Right atrium auricular region (tissue), 2 donors: ENCODE measurements at places on chromosomes 1 and 21.

DNA sequence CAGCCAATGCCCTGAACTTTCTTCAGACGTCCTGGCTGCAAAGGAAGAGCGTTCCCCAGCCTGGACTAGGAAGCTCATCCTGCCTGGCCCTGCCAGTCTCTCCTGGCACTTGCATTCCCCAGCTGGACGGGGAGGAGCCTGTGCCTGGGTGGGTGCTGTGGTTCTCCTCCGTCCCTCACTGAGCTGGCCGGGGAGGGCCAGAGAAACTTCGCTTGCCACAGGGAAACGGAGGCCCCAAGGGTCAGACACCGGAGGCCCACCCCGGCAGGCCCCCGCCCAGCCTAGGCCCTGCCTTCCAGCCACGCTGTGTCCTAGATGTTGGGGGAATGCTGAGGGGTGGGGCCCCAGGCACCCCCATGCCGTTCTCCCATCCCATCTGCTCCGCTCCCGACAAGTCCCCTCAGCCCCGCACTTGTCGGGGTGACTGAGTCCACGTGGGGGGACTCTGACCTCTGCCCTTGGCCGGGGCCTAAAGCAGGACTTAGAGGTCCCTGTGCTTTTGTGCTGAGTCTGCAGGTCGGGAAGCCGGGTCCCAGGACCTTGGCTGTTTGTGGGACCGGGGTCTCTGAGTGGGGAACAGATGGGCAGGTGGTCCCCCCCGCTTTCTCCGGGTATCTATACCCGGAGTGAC is 4.8 kb downstream of the FTCD start:
- no peak for DNase-seq

- DNase-seq: no peak
Measured at GRCh38 chr21:38349111-38349746, 92.4 kb downstream of the KCNJ15 start.

- no peak for DNase-seq
Measured at GRCh38 chr21:35528116-35529042, 479.3 kb upstream of the RUNX1 start.

GRCh38 chr21:35096959-35097358 is 47.9 kb upstream of the RUNX1 start:
- no peak for DNase-seq

GRCh38 chr1:205746757-205747412 is 3.1 kb downstream of the NUCKS1 start:
- DNase-seq: no peak

- no peak for DNase-seq
Measured at GRCh38 chr1:53057127-53057526, 4.9 kb upstream of the PODN start.

- peak; percentile 85 for DNase-seq
Measured at GRCh38 chr1:45913183-45913683, 109.8 kb downstream of the MAST2 start.

GRCh38 chr1:207841901-207842300 is 69.0 kb downstream of the CD34 start:
- DNase-seq: no peak

- DNase-seq: no peak
Measured at GRCh38 chr1:200518524-200518923, 102.0 kb downstream of the KIF14 start.

GRCh38 chr1:89553157-89553556 is 28.5 kb downstream of the LRRC8B start:
- DNase-seq: no peak

- no peak for DNase-seq
Measured at GRCh38 chr1:17834561-17835100, 79.5 kb downstream of the ACTL8 start.

- no peak for DNase-seq
Measured at GRCh38 chr1:180236698-180237509, 6.8 kb downstream of the LHX4 start.

- no peak for DNase-seq
Measured at GRCh38 chr1:207069061-207069460, 16.0 kb downstream of the PFKFB2 start.

DNA sequence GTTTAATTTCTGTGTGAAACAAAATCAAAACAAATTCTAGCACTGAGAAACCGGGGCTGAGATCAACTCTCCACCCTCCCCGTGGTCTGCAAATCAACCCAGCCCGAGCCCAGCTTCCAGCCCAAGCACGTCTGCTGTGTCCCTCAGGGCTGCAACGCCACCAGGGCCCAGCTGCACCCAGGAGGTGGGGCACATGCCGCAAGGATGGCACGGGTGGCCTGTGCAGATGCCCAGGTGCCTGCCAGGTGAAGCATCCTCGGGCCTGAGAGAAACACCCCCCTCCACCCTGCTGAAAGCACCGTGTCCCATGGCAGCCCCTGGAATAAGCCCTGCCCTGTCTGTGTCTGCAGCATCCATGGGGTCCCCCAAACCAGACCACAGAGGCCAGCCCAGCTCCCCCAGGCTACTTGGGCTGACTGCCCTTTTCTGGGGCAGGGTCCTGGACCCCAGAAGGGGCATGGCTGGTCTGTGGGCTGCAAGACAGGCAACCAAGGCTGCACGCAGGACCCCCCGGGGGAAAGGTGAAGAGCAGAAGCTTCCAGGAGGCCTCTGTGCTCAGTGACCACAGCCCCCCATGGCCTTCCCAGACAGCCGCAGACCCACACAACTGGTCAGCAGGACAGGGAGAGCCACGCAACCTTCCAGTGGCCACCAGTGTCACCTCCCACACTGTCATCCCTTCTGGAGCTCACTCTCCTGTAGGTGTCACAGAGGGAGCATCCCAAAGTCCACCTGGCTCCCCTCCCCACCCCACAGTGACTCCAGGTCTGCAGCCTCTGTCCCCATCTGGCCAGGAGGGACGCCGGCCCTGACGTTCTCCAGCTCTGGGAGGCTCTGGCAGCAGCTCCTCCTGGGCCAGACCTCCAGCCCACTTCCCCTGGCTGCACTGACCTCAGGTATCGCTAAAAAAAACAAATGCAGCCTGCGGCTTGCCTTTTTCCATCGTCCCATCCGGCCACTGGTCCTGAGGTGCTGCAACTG is 7.7 kb downstream of the WNT9A start:
- no peak for DNase-seq

DNA sequence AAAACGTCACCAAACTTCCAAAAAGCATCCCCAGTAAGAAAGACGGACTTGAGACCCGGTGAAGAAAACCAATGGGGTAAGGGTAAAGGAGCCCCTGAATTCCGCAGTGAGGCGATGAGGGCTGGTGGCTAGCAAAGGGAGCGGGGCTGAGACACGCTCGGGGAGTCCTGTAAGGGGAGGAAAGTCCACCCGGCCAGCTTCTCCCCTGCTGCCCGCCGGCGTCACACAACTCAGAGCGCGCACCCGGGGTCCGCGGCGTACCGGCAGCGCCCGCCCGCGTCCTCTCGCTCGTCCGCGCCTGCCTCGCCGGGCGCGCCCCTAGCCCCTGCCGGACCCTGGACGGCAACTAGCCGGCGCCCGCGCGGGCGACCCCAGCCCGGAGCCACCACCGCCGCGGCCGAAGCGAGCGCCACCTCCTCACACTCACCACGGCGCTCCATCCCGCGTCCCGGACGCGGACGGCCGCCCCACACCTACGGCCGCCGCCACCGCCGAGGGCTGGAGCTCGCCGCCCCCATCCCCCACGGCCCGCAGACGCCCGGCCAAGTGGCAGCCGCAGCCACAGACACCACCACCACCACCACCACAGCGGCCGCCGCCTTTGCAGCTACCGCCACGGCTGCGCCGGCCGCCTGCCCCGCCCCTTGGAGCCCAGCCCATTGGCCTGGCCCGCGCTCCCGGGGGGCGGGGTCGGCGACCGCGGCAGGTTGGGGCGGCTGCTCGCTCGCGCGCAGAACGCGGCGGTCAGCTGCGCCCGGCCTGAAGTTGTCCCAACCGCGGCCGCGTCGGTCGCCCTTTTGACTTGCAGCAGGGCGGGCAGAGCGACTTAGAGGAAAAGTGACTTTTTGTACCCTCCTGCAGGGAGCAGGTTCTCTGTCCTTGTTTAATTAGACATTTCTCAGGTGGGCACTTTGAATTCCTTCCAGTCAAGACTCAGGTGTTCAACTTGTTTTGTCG is 10.0 kb upstream of the ARHGAP29 start:
- peak; percentile 74 for DNase-seq

GRCh38 chr1:211535346-211535745 is 43.4 kb upstream of the RD3 start:
- DNase-seq: no peak

GRCh38 chr1:33547576-33547975 is 75.1 kb downstream of the ZSCAN20 start:
- DNase-seq: no peak

GRCh38 chr1:63968663-63969440 is 195.0 kb downstream of the ROR1 start:
- DNase-seq: no peak

GRCh38 chr21:41747943-41748738 is 18.7 kb downstream of the RIPK4 start:
- no peak for DNase-seq

- no peak for DNase-seq
Measured at GRCh38 chr1:50175719-50176639, 67.3 kb downstream of the ELAVL4 start.

GRCh38 chr21:41755258-41755933 is 11.5 kb downstream of the RIPK4 start:
- DNase-seq: no peak

GRCh38 chr1:25890239-25891034 is 14.9 kb upstream of the PAQR7 start:
- no peak for DNase-seq

DNA sequence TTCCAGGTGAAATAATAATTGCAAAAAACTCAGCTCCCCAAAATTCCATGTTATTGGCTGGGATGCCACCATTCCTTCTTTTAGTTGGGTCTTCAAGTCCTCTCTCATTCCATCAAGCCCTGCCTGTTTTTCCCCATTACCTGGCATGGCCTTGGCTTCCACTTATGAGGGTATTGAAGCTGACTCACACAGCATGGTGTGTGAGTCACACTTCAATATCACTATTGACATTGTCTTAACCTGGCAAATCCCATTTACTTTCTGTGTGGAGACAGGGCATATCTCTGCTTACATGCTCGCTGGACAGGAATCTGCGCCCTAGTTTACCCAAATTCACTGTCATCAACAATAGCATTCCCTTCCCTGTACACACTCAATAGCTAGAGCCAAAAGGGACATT is 1806.8 kb downstream of the BRINP3 start:
- no peak for DNase-seq

DNA sequence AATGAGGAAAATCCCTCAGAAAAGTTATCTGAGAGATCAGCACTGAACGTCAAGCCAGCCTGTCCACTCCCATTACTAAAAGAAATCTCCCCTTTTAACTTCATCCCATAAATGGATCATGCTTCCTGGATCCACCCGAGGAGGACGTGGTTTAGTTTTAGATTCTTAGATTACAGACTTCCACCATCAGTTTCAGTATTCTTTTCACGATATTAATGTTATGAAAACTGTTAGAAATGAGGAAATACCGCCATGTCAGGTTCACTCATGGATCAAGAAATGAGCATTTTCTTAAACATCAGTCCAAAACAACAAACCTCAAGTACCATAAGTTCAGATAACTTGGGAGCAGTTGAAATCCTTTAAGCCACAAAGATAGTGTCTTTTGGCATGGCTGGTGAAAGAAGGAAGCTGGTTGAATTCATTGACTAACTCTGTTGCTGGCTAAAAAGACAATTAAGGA is 49.8 kb downstream of the NFIA start:
- DNase-seq: no peak

GRCh38 chr1:38872401-38873026 is 634 bp downstream of the MYCBP start:
- no peak for DNase-seq

- no peak for DNase-seq
Measured at GRCh38 chr1:183776731-183777130, 28.2 kb upstream of the RGL1 start.

GRCh38 chr1:65253800-65254319 is 55.5 kb upstream of the DNAJC6 start:
- DNase-seq: no peak

DNA sequence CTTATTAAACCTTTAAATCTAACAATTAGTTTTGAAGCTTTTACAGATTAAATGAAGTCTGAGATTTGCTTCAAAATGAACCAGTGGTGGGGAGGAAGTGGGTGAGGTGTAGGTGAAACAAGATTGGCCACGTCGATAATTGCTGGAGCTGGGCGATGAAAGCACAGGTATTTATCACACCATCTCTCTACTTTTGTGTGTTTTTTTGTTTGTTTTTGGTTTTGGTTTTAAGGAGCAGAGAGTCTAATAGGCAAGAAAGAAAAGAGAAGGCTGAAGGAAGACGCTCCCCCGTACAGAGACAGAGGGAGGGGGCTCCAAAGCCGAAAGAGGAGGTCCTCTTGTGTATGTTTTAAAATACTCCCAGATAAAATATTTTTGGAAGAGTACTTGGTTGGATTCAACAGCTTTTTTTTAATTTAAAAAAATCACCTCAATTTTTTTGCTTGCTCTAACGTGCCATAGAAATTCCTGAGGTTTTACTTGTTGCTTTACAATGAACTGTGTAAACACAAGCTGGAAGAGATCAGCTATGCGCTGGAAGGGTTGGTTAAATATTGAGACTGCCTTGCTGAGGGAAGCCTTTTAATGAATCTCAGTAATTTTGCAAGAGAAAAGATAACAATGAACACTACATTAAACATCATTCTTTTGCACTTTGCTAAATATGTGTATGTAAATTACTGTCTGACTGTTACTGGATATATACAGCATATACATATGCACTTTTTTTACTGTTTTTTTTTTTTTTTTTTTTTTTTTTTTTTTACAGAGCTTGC is 6.7 kb upstream of the LGALS8 start:
- no peak for DNase-seq

GRCh38 chr1:222697826-222698225 is 14.5 kb downstream of the AIDA start:
- DNase-seq: no peak

- DNase-seq: no peak
Measured at GRCh38 chr21:45323487-45324311, 36.0 kb upstream of the POFUT2 start.

GRCh38 chr1:185551008-185551407 is 183.2 kb upstream of the HMCN1 start:
- no peak for DNase-seq

DNA sequence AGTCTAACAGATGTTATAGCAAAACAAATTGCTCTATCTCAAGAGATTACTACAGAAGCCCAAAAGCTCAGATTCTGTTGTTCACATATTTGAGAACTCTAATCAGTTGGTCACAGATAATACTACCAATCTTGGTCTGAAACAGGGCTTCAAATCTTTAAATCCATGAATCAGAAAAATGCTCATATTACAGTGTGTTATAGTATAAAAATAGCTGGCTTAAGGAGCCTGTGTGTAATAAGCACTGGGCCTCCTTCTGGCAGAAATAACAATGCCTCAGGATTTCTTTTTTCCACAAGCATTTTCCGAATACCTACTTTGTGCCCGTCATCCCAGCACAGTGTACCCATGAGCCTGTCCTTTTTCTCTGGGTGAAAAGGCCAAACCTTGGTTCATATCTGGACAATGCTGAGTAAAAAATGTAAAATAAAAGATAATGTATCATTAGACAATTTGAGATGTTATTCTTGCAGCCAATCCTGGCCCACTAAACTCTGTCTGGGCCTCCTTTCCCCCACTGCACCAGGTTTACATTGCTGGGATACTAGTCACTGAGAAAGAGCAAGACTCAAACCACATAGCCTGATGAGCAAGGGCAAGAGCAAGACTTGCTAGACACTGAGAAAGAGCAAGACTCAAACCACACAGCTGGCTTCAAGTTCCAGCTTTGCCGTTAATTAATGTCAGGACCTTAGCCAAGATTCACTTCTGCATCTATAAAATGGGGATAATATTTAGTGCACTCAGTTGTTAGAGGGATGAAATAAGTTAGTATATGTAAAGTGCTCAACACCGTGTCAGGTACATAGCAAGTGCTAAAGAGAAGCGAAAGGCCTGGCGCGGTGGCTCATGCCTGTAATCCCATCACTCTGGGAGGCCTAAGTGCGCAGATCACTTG is 17.0 kb upstream of the ADAR start:
- DNase-seq: no peak

- no peak for DNase-seq
Measured at GRCh38 chr1:58363585-58363984, 182.9 kb downstream of the OMA1 start.
